ENCODE measurements at places on chromosomes 12 and 14.

- no peak for DNase-seq
Measured at GRCh38 chr12:104371043-104371870, 67.7 kb downstream of the EID3 start.

DNA sequence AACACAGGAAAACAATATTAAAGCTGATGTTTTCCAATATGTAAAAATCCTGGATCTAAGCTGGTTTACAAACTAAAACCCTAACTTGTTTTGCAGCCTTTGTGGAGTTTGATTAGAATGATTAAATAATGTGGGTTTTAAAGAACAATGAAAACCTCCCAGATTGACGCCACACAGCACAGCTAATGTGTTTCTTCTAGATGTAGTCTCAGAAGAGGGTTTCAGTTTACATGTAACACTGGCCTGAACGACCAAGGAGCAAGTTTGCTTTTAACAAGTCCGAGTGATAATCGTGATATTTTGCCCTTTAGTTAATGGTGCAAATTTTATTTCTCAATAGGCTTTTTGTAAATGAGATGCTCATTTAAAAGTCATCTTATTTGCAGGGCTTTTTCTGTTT, 11.0 kb downstream of the HMGA2 start:
- no peak for DNase-seq

- DNase-seq, result no peak
Measured at GRCh38 chr14:104341532-104342434, 203.4 kb downstream of the KIF26A start.

DNA sequence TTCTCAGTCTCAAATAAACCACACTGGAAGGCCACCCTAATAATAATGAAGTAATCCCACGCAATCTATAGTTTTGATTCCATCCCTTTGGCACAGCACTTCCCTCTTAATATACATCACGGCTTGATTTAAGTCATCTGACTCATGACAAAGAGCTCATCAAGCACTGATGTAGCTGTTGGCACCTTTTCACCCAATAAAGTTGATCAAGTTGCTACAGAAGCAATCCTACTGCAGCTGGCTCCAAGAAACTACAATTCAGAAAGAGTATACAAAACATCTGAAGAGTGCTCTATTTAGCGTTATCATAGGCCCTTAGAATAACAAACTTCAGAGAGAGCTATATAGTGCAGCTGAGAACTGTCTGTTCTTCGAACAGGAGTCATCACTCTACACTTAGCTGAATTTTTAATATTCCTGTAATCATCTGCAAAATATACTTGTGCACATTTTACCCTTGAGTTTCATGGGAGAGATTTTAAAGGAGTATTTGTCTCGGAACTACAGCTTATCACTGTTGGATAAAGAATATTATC, 94.9 kb downstream of the OSBPL8 start:
- no peak for DNase-seq

DNA sequence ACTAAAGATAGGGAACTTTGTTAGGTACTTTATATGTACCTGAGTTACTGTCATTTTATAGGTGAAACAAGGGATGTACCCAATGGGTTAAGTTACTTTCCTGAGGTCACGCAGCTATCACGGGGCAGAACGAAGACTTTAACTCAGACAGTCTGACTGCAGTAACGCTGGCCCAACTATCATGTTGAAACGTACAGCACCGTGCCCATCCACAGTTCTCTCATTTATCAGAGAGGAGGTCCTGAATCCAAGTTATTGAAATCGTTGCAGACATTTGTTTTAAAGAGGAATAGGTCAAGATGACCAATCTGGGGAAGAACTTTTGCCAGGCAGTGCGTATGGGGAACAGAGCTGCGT, 587 bp upstream of the C12orf75 start:
- DNase-seq, result no peak

DNA sequence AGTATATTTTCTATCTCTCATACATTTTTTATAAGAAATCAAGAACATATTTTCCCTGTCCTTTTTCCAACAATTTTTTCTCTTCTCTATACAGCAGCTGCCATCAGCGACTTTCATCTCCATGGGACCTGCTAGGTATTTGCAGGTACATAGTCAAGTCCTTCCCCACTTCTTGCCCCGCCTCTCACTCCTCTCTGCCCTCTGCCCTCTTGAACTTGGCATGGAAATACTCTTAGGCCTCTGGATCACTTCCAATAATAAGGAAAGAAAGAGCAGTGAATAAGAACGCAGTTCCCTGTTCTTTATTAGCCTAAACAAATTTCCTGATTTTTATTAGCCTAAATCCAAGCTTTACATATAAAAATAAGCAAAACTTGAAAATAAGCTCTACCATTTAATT, 353.1 kb downstream of the SEC23A start:
- DNase-seq, result no peak

DNA sequence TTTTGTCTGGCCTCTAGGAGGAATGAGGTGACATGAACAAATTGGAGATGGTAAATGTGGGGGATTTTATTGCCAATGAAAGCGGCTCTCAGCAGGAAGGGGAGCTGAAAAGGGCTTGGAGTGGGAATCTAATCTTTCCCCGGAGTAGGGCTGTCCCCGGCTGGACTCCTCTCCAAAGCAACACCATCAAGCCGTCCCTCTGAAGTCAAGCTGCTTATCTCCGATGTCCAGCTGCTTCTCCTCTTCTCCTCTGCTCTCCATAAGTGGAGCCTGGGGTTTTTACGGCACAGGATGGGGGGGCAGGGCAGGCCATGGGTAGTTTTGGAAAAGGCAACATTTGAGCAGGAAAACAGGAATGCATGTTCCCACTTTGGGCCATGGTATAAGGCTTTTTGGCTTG, 113.5 kb downstream of the TMEM132D start:
- no peak for DNase-seq

DNA sequence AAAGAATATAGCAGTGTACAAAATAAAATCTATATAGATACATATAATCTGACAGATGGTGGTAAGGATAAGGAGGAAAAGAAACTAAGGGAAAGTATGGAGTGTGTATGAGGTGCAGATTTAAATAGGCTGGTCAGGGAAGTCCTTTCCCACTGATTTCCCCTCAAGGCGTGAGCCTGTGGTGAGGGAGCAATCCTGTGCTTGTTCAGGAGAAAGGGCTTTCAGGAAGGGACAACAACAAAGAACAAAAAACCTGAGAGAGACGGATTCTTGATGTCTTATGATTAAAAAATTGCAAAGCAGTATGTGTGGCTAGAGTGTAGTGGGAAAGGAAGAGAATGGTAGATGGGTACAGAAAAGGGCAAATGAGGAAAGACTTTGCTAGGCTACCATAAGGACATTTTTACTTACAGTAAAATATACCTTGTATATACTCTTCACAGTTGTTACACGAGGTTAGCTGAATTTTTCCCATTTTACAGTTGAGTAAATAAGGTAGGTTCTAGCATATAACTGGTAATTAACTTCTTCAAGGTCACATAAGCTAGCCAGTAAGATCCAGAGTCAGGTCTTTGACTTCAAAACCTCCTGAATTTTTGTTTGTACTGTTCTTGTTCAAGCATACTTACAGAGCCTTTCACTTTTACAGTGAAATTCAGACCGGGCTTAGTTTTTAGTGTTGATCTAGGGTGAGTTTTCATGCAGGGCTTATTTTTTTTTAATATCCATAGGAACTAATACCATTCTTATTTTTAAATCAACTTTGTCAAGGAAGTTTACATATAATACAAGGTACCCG, 15.6 kb downstream of the CNOT2 start:
- DNase-seq, result no peak

DNA sequence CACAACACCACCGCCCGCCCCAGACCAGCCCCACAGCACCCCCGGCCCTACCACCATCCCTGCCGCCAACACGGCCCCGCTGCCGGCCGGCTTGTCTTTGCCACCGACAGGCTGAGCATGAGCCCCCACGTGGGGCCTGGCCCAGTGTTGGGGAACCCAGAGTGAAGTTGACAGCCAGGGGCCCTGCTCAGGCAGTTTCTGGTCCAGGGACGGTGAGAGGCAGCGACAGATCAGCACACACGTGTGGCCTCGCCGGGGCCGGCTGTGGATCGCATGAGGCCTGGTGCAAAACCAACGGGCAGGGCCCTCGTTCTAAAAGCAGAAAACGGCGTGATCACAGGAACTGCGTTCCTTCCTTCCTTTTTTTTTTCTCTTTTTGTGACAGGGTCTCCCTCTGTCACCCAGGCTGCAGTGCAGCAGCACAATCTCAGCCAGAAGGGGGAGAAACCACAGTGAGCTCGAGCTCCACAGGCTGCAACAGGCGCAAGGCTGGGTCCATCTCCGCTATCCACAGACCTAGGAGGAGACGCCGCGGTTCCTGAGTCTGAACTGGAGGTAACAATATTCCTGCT, 50.5 kb upstream of the FBRSL1 start:
- no peak for DNase-seq

DNA sequence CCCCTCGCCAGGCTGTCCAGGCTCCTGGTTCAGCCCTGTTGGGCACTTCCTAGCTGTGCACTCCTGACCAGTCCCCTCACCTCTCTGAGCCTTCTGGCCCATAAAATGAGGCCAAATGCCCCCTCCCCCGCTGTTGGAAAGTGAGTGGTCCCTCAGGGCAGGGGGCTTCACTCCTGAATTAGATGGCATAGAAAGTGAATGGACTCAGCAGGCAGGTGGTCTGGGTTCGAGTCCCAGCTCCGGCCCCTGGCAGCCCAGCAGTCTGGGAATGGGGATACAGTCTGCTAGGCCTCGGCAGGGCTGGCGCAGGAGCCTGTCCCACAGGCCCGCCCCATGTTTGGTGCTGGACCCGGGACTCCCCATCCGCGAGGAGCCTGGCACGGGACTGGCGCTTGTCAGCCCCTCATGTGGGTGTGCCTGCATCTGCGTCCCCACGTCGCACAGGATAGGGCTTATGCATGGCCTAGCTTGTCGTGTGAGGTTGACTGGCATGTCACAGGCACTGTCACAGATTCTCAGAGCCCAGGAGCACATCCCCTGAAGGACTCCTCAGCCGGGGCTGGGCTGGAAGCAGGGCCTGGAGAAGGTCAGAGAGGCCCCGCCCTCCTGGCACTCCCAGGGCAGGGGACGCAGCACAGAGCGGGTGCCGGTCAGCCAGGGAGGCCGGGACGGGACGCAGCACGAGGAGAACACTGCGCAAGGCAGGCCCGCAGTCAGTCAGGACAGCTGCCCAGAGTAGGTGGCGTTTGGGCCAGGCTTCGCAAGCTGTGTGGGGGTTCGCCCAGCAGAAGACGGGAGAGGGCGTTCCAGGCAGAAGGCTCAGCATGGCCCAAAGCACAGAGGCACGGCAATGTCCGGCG, 40.5 kb downstream of the DIO3 start:
- DNase-seq, result no peak

- DNase-seq, result no peak
Measured at GRCh38 chr12:85713373-85713772, 122.8 kb downstream of the RASSF9 start.

GRCh38 chr14:36243183-36243582, 66.7 kb upstream of the PTCSC3 start:
- DNase-seq, result no peak

- no peak for DNase-seq
Measured at GRCh38 chr14:70585231-70585630, 15.2 kb downstream of the MED6 start.

DNA sequence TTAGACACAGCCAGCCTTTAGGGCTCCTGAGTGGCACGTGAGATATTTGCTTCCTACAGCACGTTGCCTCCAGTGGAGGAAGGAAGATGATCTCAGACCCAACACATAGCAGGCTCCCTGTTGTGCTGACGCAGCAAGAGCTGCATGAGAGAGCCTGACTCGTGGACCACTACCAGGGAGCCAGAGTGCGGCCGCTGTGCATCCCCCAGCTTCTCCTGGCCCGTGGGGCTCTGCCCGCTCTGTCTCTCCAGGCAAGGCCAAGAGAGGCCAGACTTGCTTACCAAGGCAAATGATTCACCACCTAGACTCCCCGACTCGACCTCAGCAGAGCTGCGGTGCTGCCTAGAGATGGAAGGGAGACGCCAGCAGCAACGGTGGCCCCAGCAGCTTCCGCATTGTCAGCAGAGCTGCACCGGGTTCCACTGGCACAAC, 37.5 kb downstream of the MAP3K9 start:
- DNase-seq, result no peak

DNA sequence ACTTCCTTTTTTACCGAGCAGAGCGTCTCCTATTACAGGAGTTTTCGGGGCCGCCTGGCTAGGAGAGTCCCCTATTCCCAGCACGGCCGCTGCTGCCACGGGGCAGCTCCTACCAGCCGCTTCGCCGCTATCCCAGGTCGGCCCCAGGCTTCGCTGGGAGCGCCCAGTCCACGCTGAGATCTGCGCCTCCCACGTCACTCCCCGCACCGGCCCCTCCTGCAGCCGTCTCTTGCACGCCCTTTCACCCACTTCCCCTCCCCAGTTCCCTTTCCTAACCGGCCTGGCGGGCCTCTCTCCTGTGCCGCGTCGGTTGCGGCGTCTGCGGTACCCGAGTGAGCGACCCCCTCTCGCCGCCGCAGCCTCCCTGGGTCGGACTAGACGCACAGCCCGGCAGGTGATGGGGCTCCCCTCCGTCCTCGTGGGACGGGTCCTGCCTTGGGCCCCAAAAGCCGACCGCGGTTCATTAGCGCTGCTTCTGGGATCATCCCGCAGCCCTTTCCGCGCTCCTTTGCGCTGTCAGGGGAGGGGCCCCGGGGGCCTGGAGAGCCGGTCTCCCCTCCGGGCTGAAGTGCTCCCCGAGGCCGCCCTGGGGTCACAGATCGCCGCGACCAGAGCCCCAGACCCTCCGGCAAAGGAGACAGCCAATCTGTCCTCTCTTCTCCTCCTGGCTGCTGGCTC, 1318.4 kb downstream of the TMEM121 start:
- DNase-seq, result peak; percentile 37

DNA sequence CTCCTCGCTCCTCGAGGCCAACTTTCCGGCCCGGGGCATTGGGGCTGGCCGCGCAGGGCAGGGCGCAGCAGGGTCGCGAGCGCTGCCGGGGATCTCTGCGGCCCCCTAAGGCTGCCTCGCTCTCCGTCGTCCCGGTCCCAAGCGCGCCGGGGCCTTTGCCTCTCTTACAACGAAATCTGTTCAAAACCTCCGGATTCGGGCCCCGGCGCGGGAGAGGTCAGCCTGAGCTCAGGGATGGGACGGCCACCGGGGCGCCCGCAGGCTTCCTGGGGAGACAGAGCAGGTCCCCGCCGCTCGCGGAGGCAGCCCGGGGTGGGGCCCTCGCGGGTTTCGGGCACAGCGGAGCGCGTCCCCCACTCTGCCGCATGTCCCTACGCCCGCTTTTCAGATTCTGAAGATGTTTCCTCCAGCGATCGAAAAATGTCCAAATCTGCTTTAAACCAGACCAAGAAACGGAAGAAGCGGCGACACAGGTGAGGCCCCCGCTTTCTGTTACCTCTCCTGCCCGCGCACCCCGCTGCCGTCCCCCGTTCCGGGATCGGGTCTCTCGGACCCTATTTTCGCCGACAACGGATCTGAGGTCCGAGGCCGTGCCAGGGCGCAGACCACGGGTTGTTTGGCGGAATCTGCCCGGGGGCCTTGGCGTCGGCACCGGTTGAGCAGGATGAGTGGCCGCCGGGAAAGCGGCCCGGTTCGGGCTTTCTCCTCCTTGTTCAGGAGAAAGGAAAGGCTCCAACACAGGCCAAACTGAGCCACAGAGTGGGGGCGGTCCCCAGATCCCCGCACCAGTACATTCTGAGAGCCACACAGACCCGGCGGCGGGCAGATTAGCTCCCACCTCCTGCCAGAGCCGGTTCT, 1.8 kb downstream of the VSX2 start:
- no peak for DNase-seq
